ENCODE measurements at places on chromosomes 13 and 19. TPM values are rescaled to one million over a fixed set of nuclear protein-coding genes. Genes with fewer than 3 reads are reported as not detected.

The LGALS16 gene
- total RNA-seq = not detected

The MADCAM1 gene
- not detected for total RNA-seq

The PVR gene
- 78.3 TPM for total RNA-seq

The ZNF135 gene
- total RNA-seq = 0.86 TPM

The KRTDAP gene
- total RNA-seq = not detected

DNA sequence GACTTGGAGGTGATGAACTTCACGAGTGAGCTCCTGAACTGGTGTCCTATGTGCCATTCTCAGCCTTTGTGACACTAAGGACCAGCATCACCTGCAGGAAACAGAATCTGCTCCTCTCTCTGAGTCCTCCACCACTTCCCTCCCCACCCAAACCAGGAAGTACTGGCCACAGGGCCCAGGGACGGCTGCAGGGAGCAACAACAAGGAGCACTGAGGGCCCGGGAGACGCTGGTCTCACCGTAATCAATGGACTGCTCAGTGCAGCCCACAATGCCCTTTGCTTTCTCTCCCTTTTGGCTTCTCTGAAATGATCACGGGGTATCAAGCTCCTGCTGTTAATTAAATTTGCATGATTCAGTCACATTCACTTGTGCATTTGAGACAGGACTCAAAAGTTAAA lies 18.6 kb downstream of the PEPD start:
- no peak for DNase-seq

DNA sequence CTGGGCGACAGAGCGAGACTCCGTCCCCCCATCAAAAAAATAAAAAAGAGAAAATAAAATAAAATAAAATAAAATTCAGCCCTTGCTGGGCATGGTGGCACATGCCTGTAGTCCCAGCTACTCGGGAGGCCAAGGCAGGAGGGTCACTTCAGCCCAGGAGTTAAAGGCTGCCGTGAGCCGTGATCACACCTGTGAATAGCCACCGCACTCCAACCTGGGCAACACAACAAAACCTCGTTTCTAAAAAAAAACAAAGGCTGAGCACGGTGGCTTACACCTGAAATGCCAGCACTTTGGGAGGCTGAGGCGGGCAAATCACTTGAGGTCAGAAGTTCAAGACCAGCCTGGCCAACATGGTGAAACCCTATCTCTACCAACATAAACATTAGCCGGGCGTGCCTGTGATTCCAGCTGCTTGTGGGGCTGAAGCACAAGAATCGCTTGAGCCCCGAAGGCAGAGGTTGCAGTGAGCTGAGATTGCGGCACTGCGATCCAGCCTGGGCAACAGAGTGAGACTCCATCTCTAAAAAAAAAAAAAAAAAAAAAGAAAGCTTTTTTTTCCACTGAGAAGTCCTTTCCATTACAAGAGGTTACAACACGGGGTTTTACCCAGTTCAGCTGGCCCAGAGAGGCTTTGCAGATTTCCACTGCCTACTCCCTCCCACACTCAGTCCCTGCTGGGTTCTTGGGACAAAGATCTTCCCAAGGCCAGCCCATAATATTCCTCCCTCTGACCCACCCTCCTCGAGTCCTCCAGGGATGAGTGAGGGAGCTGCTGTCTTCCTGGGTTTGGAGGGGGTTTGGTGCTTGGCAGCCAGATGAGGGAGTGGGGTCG lies 6.4 kb downstream of the ANGPTL4 start:
- DNase-seq = no peak

Measured in Daoy (cell line).